ENCODE measurements at places on chromosomes 6 and 20. TPM values are rescaled to one million over a fixed set of nuclear protein-coding genes. Genes with fewer than 3 reads are reported as not detected.

DNA sequence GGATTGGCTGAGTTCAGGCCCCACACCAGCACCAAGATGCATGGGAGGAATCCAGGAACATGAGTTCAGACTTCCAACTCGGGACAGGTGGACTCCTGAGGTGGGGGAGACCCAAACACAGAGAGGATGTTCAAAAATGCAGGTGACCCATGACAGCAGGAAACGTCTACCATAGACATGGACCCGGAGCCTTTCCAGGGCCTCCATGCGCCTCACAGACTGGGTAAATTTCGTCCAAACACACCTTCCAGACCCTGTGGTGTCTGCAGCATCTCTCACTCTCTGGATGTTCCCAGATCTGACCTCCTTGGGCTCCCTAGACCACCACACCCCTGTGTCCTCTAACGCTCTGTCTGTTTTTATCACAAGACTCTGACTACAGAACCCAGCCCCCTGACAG, 87.7 kb downstream of the PXDC1 start:
- DNase-seq = no peak

Gene BNIP5
- total RNA-seq = not detected

Gene ARFGAP1
- 79.2 TPM for total RNA-seq

- DNase-seq = no peak
Observed at GRCh38 chr20:35274172-35275092, 3.5 kb downstream of the MMP24OS start.

DNA sequence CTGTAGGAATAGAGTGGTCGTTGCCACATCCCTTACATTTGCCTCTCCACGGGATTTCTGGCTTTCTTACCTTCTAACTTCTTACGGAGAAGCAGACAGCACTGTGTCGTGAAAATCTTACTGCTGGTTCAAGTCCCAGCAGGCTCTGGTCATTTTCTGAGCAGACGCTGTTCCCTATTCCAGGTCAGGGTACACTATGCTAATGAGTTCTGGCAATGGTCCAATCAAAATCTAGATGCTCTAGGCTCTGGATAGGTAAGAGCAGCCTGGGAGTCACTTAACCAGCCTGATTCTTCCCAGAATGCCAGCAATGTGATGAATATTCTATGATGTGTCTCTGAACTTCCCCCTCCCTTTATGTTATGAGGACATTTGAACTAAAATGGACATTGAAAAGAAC, at the start of gene GCM1:
Gene GCM1 (minus strand): TSS at position 158 of the 400 bp plus-strand sequence. CDS start 3,209 bp downstream, outside the sequence.
- no peak for DNase-seq

DNA sequence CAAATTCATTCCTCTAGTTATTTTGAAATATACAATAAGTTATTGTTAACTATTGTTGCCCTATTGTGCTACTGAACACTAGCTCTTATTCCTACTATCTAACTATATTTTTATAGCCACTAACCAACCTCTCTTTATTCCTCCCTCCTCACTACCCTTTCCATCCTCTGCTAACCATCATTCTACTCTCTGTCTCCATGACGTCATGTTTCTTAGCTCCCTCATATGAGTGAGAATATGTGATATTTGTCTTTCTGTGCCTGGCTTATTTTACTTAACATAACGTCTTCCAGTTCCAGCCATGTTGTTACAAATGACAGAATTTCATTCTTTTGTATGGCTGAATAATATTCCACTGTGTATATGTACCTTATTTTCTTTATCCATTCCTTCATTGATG, 95.3 kb downstream of the ATXN1 start:
- no peak for DNase-seq
